Heart left ventricle (tissue), 16 donors: ENCODE measurements at places on chromosomes 11 and 22. TPM values are rescaled to one million over a fixed set of nuclear protein-coding genes. Genes with fewer than 3 reads are reported as not detected.

GRCh38 chr22:24161909-24162308 lies 19.4 kb upstream of the SUSD2 start:
- no peaks in the 10 kb centered on the region for H3K27me3 ChIP-seq
- peaks cover 29% of the 10 kb centered on the region for H3K36me3 ChIP-seq
- DNase-seq = no peak
- peak overlapping the region; percentile 29 for H3K27ac ChIP-seq

Gene DPP3
- 43.1 TPM for total RNA-seq

- DNase-seq = no peak
- H3K4me3 ChIP-seq = no peak overlapping the region
- no peak overlapping the region for H3K27ac ChIP-seq
- H3K27me3 ChIP-seq = no peaks in the 10 kb centered on the region
These were observed 39.7 kb downstream of the ME3 start for GRCh38 chr11:86632499-86633269.

GRCh38 chr22:24327832-24328231 lies 57.2 kb downstream of the SPECC1L start:
- no peaks in the 10 kb centered on the region for H3K27me3 ChIP-seq
- DNase-seq = no peak
- H3K27ac ChIP-seq = no peak overlapping the region
- no peak overlapping the region for H3K4me3 ChIP-seq
- H3K36me3 ChIP-seq = peaks cover 88% of the 10 kb centered on the region

- no peak overlapping the region for H3K27ac ChIP-seq
- H3K4me3 ChIP-seq = no peak overlapping the region
- no peaks in the 10 kb centered on the region for H3K36me3 ChIP-seq
- no peak for DNase-seq
These were observed 35.7 kb downstream of the CELF1 start for GRCh38 chr11:47516984-47517853.

DNA sequence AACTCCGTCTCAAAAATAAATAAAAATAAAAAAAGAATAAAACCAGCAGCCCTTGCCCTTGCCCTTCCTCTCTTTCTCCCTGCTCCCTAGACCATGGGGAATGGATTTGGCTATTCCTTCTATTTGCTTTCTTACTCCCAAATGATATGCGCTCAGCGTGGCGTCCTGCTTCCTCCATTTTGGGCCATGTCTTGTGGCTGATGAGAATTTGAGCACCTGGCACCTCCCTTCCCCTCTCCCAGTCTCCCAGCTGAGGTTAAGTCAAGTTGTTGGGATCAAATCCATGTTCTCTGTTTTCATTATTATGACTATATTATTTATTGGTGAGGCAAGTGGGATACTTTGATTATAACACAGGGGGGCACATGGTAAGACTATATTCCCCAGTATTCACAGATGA lies 10.8 kb upstream of the CTTN start:
- no peaks in the 10 kb centered on the region for H3K27me3 ChIP-seq
- DNase-seq = no peak
- no peaks in the 10 kb centered on the region for H3K4me1 ChIP-seq
- no peak overlapping the region for H3K4me3 ChIP-seq
- peaks cover 28% of the 10 kb centered on the region for H3K36me3 ChIP-seq
- H3K27ac ChIP-seq = no peak overlapping the region

DNA sequence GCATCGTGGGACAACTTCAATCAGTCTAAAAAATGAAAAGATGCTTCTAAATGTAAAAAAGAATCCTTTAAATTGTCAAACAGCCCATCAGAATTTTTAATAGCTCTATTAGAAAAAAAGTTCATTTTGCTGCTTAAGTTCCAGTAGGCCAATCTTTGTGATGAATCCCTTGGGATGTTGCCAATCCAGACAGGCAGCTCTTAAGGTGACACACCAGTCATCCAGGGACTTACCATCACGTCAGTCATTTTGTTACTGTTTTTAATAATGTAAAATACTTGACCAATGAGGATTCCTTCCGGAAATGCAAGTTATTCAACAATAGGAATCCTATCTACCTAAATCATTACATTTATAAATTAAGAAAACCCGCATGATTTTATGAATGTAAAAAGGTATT lies 47.8 kb upstream of the TMEM45B start:
- H3K4me1 ChIP-seq = no peaks in the 10 kb centered on the region
- H3K27me3 ChIP-seq = no peaks in the 10 kb centered on the region

GRCh38 chr11:70493891-70494290 lies 95.6 kb downstream of the CTTN start:
- H3K27me3 ChIP-seq = no peaks in the 10 kb centered on the region
- no peak for DNase-seq
- H3K4me1 ChIP-seq = no peaks in the 10 kb centered on the region
- no peak overlapping the region for H3K27ac ChIP-seq
- no peaks in the 10 kb centered on the region for H3K36me3 ChIP-seq
- H3K4me3 ChIP-seq = no peak overlapping the region

Gene OR8B4
- not detected for total RNA-seq

DNA sequence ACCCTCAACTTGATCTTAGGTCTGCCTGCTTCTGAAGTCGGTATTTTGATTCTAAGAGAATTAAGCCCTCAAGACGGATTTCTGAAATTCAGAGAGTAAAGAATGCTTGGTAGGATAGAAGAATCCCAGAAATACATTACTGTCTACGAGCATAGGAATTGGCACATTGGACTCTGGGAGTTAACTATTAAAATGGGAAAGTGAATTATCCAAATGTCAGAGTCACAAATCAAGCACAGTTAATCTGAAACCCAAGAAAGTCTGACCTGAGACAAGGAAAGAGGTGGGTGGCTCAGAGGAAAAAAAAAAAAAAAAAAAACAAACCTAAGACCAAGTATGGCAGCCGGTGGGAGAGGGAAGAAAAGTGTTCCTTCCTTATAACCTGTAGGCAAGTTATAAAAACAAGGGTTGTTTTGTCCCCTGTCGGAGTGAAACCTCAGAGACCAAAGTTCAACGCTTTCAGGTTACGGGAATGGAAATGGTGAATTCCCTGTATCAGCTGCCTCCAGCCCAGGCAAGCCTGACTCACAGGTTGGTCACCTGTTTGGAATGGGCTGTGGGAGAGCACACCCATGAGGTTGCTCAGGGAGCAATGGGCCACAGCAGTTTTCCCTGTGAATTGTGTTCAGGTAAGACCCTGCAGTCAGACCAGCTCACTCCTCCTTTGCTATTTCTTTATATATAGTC lies 139.0 kb downstream of the ETS1 start:
- H3K4me3 ChIP-seq = no peak overlapping the region
- H3K27me3 ChIP-seq = no peaks in the 10 kb centered on the region
- no peaks in the 10 kb centered on the region for H3K4me1 ChIP-seq
- no peaks in the 10 kb centered on the region for H3K36me3 ChIP-seq
- no peak overlapping the region for H3K27ac ChIP-seq

- no peaks in the 10 kb centered on the region for H3K27me3 ChIP-seq
- DNase-seq = no peak
- no peaks in the 10 kb centered on the region for H3K4me1 ChIP-seq
- H3K27ac ChIP-seq = no peak overlapping the region
These were observed 80.1 kb downstream of the PRMT3 start for GRCh38 chr11:20467487-20468185.

Gene ACR
- total RNA-seq = 1.1 TPM

DNA sequence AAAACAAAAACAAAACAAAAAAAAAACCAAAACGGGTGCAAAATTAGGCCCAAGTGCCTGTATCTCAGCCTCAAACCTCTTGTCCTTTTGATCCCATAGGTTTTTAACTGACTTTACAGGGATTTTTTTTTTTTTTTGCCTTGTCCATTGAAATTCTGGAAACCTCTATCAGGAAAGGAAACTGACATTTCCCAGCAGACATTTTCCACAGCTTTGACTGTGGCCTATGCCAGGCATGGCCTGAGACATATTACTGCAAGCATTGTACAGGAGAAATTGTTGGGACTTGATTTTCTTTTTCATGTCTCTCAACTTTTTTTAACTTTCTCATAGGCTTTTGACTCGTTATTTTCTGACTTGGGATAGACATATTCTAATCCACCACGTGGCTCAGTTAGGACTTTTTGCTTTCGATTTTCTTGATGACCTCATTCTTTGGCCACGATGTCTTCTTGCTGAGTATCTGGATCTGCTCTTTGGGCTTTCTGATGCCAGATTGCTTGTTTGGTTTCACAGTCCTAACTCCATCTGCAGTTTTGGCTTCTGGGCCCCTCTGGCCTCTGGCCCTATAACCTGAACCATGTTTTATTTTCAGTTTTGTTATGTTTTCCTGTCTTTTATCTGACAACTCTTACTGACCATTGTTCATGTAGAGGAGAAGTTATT lies 336.1 kb upstream of the C11orf87 start:
- no peak overlapping the region for H3K27ac ChIP-seq
- DNase-seq = no peak
- no peaks in the 10 kb centered on the region for H3K4me1 ChIP-seq
- no peaks in the 10 kb centered on the region for H3K27me3 ChIP-seq
- H3K36me3 ChIP-seq = no peaks in the 10 kb centered on the region

DNA sequence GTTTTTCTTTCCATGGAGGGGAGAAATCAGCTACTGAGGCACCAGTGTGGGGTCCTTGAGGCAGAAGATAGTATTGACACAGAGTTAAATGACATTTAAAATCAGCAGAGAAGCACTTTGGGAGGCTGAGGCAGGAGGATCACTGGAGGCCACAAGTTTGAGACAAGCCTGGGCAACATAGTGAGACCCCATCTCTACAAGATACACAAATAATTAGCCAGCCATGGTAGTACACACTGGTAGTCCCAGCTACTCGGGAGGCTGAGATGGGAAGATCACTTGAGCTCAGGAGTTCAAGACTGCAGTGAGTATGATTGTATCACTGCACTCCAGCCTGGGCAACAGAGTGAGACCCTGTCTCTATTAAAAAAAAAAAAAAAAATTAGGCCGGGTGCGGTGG lies 38.1 kb downstream of the KREMEN1 start:
- no peak for DNase-seq
- H3K27me3 ChIP-seq = no peaks in the 10 kb centered on the region
- no peak overlapping the region for H3K27ac ChIP-seq
- H3K4me3 ChIP-seq = no peak overlapping the region
- H3K4me1 ChIP-seq = peaks cover 15% of the 10 kb centered on the region

- peaks cover 4% of the 10 kb centered on the region for H3K36me3 ChIP-seq
- H3K4me1 ChIP-seq = peaks cover 4% of the 10 kb centered on the region
- H3K27ac ChIP-seq = peak overlapping the region; percentile 7
- DNase-seq = no peak
- H3K4me3 ChIP-seq = no peak overlapping the region
- peaks cover 20% of the 10 kb centered on the region for H3K27me3 ChIP-seq
These were observed 6.9 kb upstream of the B3GNT6 start for GRCh38 chr11:77027275-77027674.

Gene CBLIF
- not detected for total RNA-seq

DNA sequence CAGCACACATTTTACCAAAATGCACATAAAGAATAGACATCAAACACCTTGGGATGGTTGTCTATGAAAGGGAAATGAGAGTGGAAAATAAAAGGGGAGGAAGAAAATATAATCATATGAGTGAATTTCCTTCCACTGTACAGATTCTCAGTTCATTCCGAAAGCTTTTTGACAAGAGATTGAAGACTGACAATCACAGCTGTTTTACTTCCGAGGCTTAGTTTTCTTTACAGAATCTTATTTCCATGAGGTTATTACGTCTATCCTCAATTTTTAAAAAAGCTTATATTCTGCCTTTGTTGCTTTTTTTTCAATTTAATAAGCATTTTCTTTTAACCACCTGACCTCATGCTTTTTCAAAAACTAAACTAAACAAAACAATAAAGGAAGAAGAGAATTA lies 12.8 kb upstream of the NNMT start:
- no peaks in the 10 kb centered on the region for H3K36me3 ChIP-seq
- no peaks in the 10 kb centered on the region for H3K27me3 ChIP-seq
- H3K27ac ChIP-seq = no peak overlapping the region
- DNase-seq = no peak
- peaks cover 9% of the 10 kb centered on the region for H3K4me1 ChIP-seq

GRCh38 chr22:26981541-26981940 lies 324.2 kb downstream of the MIAT start:
- H3K27me3 ChIP-seq = peaks cover 29% of the 10 kb centered on the region
- H3K4me3 ChIP-seq = no peak overlapping the region
- no peaks in the 10 kb centered on the region for H3K36me3 ChIP-seq
- H3K4me1 ChIP-seq = peaks cover 6% of the 10 kb centered on the region
- H3K27ac ChIP-seq = no peak overlapping the region
- no peak for DNase-seq

DNA sequence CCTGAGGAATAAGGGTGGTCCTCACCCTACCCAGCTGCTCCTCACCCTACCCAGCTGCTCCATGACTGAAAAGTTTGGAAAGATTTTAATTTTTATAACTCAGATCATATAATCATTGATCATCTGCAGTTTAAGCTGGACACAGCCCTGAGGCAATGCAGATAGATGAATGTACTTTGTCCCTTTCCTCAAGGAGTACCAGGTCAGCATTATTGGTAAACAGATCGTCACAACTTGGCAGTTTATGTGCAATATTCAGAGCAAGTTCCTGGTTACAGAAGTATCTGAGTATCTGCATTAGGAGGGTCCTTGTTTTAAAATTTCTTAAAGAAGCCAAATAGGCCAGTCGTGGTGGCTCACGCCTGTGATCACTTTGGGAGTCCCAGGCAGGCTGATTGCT lies 3.6 kb downstream of the TNRC6B start:
- H3K4me3 ChIP-seq = no peak overlapping the region
- peaks cover 84% of the 10 kb centered on the region for H3K4me1 ChIP-seq
- no peak for DNase-seq
- no peaks in the 10 kb centered on the region for H3K27me3 ChIP-seq

Gene FCHSD2
- total RNA-seq = 61.1 TPM

DNA sequence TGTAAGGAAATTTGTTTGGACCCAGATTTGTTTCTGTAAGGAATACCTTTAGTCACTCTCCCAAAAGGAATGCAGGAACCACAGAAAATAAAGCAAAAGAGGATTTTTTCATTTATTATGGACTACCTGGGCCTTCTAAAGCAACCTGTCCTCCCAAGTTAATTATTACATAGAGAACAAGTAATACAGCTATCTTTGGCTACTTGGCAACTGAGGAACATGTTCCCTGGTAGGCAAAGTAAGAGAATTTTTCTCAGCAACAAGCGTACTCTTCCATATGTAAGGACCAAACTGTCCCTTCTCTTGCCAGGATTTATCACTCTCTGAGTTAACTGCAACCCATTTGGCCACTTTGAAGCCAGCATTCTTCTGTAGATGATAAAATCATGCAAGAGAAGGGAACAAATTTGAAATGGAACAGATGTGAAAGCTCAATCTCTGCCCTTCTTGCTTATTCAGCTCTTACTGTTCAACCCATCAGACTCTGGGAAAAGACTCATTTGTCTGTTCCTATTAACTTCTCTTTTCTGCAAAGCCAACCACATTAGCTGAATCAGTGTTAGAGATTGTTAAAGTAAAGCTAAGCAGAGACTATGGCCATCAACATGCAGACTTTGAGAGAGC lies 190.2 kb downstream of the SWAP70 start:
- H3K27ac ChIP-seq = no peak overlapping the region
- H3K4me1 ChIP-seq = peaks cover 6% of the 10 kb centered on the region
- H3K27me3 ChIP-seq = no peaks in the 10 kb centered on the region
- no peak for DNase-seq

GRCh38 chr11:125140233-125140632 lies 24.3 kb upstream of the PKNOX2 start:
- no peak overlapping the region for H3K27ac ChIP-seq
- DNase-seq = no peak
- peaks cover 6% of the 10 kb centered on the region for H3K4me1 ChIP-seq
- no peak overlapping the region for H3K4me3 ChIP-seq
- H3K27me3 ChIP-seq = no peaks in the 10 kb centered on the region

- H3K4me3 ChIP-seq = no peak overlapping the region
- peaks cover 5% of the 10 kb centered on the region for H3K27me3 ChIP-seq
- no peak overlapping the region for H3K27ac ChIP-seq
These were observed 1.8 kb upstream of the EHF start for GRCh38 chr11:34619062-34619516.

Gene SPINDOC
- 10.9 TPM for total RNA-seq
